Activated CD4-positive, alpha-beta memory T cell treated with anti-CD3 and anti-CD28 coated beads for 36 hours (primary cell): ENCODE measurements at places on chromosomes 3 and 15. TPM values are rescaled to one million over a fixed set of nuclear protein-coding genes. Genes with fewer than 3 reads are reported as not detected.
A peak's percentile ranks its signal among the peaks of the same experiment; 100 is the strongest.

- DNase-seq: peak; percentile 70
These were observed 4.0 kb downstream of the FMN1 start for GRCh38 chr15:33190539-33190938.

The ERICH6 gene
- not detected for total RNA-seq

- DNase-seq: no peak
These were observed 57.6 kb upstream of the TNFSF10 start for GRCh38 chr3:172580680-172581401.

DNA sequence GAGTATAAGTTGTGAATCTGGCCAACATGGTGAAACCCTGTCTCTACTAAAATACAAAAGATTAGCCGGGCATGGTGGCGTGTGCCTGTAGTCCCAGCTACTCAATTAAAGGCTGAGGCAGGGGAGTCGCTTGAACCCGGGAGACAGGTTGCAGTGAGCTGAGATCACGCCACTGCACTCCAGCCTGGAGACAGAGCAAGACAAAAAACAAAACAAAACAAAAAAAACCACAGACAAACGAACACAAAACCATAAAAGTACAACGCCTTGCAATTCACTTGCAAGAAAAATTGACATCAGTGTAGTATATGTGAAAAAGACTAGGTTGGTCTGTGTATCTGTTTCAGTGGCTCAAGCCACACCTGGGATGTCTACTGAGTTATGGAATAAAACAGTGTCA lies 29.9 kb upstream of the CCDC80 start:
- no peak for DNase-seq

- DNase-seq: no peak
These were observed 29.9 kb downstream of the UBE3A start for GRCh38 chr15:25408929-25409328.

DNA sequence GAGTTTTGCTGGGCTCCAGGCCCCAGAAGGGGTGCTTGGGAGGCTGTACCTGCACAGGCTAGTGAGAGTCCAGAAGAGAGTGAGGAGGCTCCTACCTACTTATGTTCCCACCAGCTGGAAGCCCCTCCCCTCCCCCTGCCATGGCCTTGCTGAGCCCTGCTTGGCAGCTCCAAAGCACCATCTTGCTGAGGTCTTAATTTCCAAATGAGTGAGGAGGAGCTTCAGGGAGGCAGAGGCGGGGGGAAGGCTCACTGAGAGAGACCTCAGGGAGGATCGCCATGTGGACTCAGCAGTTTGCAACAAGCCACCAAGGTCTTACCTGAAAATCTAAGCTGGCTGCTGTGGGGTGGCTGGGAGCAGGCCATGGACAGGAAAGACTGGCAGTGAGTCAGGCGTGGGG lies 8.7 kb upstream of the CACNA2D2 start:
- no peak for DNase-seq

The BMF gene
- 6.9 TPM for total RNA-seq

The SAMD7 gene
- not detected for total RNA-seq

The NTRK3 gene
- 0.78 TPM for total RNA-seq

DNA sequence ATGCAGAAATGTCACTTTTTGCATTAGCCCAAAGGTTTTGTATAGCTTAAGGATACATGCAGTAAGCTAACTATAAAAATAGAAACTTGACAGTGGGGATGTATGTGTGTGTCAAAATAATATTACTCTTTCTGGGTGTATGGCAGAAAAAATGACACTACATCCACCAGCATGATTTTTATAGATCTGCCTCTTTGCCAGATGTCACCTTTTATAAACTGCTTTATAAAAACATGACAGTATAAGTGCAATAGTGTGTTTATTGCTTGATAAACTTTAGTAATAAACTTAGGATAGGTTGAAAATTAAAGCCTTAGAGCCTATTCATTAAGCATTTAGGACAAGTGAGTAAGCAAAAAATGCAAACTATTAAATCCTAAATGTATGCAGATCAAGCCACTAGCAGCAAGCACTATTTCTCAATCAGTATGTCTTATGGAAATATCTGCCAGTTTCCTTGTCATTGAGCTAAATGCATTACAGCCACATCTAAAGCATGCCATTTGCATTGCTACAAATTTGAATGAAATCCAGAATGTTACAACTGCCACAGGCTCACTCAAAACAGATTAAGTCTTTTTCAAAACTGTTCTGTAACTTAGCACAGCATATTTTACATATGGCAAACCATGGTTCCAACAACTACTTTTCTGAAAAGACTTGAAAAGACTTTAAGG lies 935.0 kb downstream of the FHIT start:
- no peak for DNase-seq

GRCh38 chr3:39541917-39542329 lies 74.4 kb downstream of the MOBP start:
- no peak for DNase-seq

GRCh38 chr3:89212619-89213018 lies 105.2 kb downstream of the EPHA3 start:
- no peak for DNase-seq

The HRG gene
- total RNA-seq: not detected

GRCh38 chr3:71063773-71064290 lies 519.7 kb downstream of the FOXP1 start:
- peak; percentile 69 for DNase-seq

The SCG5 gene
- total RNA-seq: 2.2 TPM

- no peak for DNase-seq
These were observed 28.6 kb downstream of the TRAK1 start for GRCh38 chr3:42119561-42120355.

DNA sequence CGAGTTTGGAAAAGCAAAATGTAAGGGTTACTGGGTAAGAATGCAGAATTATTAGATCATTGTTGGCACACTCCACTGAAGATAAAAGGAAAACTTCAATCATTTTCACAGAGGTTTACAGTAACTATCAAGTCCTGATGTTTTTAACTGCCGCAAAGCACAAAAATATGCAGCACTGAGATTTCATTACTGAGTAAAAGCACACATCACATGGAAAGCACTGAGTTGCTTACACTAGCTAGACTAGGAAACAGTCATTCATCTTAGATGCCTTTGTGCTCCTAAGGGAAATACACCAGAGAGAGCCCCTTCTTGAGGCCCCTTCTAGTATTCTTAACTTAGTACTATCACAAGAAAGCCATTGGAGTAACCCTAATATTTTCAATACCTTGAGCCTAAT lies 11.8 kb upstream of the P2RY1 start:
- DNase-seq: no peak

DNA sequence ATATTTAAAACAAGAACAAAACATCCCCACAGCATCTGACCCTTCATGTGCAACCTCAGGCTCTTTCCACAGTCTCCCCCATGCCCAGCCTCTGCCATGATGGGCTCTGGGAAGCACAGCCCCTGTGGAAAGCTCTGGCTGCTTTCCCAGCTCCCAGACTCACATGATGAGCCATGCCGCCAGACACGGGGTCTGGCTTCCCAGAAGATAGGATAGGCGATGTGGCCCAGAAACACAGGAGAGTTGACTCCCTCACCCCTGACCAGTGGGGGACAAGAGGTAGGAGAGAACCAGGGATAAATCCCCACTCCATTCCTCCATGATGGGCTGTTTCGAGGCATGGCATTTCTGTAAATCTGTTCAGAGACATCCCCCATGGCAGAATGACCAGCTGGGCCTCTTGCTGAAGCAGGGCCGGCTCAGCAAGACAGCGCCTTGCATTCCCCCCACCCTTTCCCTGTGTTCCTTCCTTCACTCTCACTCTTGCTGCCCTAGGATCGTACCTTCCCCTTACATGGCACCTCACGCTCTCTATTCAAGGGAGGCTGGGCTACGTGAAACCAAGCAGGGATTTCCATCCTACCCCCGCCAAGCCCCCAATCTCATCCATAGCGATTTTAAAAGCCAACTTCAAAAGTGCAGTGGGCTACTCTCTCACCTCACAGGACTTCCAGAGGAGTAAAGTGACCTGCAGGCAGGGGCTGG lies 192.4 kb downstream of the ABHD5 start:
- DNase-seq: no peak

DNA sequence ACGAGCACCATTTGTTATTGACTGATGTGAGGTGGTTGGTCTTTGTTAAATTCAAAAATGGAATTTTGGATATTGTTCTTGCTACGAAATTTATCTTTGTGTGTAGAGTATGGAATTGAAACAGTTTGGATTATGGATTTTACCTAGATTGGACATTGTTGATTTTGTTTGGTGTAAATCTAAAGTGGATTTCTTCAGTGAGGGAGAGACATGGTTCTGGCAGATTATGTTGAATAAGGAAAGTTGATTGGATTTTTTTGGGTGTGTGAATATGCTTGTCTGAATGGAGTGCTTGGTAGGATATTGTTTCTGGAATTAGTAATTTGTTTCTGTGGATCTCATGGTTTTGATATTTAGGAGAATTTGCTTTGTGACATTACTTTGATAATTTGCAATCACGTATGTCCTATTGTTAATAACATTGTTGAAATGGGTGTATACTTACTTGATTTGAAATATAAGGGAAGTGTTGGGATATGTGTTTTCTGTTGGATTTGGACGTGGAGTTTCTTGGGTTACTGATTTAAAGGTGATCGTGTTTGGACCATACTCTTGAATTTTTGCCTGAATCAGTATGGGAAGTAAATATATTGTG lies 1.0 kb upstream of the CHD2 start:
- DNase-seq: no peak
